ENCODE measurements at places on chromosomes 11 and 22. TPM values are rescaled to one million over a fixed set of nuclear protein-coding genes. Genes with fewer than 3 reads are reported as not detected.

DNA sequence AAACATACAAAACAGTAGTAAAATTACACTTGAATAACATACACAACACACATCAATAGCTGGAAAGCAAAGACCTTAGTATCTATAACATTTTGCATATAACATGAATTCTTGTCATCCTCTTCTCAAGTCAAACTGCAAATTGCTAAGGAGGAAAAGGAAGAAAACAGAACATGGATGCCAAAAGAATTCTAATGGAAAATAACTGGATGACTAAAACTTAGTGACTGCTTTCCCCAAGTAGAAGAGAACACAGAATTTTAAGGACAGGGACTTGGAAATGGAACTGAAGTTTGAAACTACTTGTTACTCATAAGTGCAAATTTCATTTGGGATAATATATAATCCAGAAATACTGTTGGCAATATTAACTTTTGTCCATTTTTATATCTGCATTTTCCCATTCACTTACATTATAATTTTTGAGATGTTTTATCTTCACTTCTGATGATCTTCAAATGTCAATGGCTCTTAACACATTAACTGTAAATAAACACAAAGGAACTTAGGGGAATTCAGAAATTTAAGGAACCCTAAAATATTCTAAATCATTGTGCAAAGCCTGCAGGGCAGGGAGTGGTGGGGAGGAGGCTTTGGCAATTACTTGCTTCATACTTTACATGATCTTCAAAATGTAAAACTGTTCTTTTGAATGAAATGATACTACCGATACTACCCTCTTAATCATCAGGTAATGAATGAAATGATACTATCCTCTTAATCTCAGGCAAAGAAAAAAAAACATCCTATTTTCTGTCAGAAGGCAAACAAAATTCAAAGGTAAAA lies 9.9 kb downstream of the MTMR2 start:
- no peak for DNase-seq

GRCh38 chr11:32831221-32831620 lies 1.5 kb downstream of the PRRG4 start:
- DNase-seq: no peak

CECR2 gene
- 4.8 TPM for total RNA-seq

DNA sequence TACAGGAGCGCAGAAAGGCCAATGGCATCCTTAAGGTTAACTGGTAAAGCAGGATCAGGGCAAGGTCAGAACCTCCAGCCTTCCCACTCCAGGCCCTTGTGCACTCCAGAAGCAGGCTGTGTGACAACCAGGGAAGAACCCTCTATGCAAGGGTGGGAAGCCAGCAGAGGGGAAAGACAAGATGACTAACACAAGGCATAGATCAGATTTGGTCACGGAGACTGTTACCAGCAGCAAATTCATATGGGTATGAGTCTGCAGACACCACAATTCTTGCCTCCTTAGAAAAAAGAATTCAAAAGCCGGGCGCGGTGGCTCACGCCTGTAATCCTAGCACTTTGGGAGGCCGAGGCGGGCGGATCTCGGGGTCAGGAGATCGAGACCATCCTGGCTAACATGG lies 39.8 kb upstream of the MTNR1B start:
- DNase-seq: no peak

- no peak for DNase-seq
These were observed 56.1 kb downstream of the MICAL2 start for GRCh38 chr11:12166299-12167060.

- DNase-seq: no peak
These were observed 218.1 kb upstream of the SORL1-AS1 start for GRCh38 chr11:121670805-121671282.

- no peak for DNase-seq
These were observed 9.8 kb downstream of the EHBP1L1 start for GRCh38 chr11:65585396-65586246.

SCN3B gene
- 1.2 TPM for total RNA-seq

All from sciatic nerve (tissue), 2 donors.